ENCODE measurements at places on chromosomes 7 and 10.
A peak's percentile ranks its signal among the peaks of the same experiment; 100 is the strongest.

- DNase-seq: no peak
Observed at GRCh38 chr7:118305671-118306070, 81.2 kb downstream of the ANKRD7 start.

DNA sequence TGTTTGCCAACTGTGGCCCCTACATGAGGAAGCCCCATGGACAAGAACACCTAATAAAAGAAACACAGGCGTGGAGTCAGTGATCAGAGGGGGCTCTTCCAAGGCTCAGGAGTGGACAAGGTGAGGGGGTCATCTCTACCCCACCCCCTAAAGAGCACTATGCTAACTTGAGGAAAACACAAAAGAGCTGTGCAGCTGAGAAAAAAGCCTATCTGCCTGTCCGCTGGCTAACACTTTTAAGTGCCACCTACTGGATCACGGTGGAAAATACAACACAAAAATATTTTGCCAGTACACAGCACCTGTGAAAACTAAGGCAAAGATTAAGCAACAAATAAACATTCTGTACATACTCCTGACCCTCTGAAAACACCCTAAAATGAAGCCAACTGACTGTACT, 53.1 kb upstream of the COBL start:
- DNase-seq: no peak

DNA sequence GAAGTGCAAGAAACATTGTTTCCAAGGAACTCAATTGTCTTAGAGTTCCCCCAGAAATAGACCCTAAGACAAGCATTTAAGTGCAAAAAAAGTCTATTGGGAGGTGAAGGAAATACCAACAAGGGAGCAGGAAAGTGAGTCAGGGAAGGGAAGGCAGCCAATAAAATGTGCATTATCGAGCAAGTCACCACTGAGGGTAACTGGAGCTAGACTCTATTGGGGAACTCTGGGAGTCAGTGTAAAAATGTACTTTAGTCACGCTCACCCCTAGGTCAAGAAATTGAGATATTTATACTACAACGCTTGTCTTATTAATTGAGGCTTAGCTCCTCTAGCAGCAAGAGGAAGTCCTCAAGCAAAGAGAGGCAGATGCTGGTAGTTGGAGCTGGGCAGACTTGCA, 137.7 kb downstream of the RTKN2 start:
- DNase-seq: no peak

- no peak for DNase-seq
Observed at GRCh38 chr10:23110722-23111516, 15.5 kb downstream of the MSRB2 start.

DNA sequence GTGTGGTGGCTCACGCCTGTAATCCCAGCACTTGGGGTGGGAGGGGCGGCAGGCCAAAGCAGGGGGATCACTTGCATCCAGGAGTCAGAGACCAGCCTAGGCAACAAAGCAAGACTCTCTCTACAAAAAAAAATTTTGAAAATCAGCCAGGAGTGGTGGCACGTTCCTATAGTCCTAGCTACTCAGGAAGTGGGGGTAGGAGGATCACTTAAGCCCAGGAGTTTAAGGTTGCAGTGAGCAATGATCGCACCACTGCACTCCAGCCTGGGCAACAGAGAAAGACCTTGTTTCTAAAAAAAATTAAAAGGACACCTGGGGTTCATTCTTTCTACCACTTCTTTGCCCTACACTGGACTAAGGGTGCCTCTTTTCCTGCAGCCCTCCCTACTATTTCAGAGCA, 15.1 kb downstream of the WAPL start:
- no peak for DNase-seq

- peak; percentile 73 for DNase-seq
Observed at GRCh38 chr7:43758822-43759683, 573 bp downstream of the BLVRA start.

- peak; percentile 99 for DNase-seq
Observed at GRCh38 chr7:73842067-73842976, at the start of gene METTL27. METTL27 (minus strand) TSS chr7:73842516; CDS start chr7:73842140, 376 bp downstream.

GRCh38 chr7:81934596-81935301, 164.9 kb upstream of the HGF start:
- no peak for DNase-seq

GRCh38 chr7:27165996-27166530, 726 bp upstream of the HOXA9 start:
- DNase-seq: no peak

GRCh38 chr10:19832699-19833098, 16.5 kb downstream of the PLXDC2 start:
- no peak for DNase-seq

GRCh38 chr7:32533276-32534029, 38.2 kb downstream of the AVL9 start:
- DNase-seq: no peak

GRCh38 chr7:33754933-33755928, 150.1 kb upstream of the BMPER start:
- DNase-seq: no peak

GRCh38 chr7:151891182-151891581, 14.3 kb upstream of the PRKAG2 start:
- no peak for DNase-seq

DNA sequence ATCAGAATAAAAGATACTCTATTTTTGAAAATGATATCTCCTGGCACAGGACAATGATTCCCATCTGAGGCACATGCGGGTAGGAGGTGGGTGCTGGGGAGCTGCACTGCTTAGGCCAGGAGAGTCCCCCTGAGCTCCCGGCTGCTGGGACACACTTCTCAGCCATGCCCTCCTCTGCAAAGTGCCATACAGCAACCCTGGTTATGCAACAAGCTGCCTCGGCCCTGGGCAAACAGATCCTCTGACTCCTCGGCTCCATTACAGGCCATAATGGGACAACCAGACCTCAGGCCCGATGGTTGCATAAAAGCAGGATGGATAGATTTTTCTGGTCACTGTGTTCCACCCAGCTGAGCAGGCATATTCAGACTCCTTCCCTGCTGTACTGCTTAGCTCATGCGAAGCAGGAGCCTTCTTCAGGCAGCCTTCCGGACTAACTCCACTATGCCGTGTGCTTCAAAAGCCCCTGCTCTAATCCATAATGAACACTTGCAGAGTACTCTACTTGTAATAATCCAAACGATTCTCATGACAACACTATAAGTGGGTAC, 6.5 kb upstream of the LEP start:
- DNase-seq: no peak

DNA sequence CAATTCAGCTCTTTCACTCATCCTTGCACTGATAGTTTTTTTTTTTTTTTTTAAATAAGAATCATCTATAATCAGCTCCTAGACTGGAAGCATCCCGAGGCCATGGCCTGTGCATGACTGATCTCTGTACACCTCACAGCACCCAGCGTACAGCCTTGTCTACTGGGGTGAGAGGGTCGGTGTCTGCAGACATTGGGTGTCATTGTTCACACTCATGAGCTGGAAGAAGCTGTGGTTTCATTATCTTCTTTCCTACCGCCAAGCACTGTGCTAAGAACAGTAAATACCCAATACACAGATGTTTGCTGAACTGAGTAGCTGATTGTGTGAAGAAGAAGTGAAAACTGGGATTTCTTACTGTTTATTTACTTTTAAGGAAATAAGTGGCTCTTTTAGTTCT, 123.6 kb downstream of the CLEC2L start:
- DNase-seq: no peak

GRCh38 chr7:70654979-70655378, 477.0 kb upstream of the GALNT17 start:
- no peak for DNase-seq

DNA sequence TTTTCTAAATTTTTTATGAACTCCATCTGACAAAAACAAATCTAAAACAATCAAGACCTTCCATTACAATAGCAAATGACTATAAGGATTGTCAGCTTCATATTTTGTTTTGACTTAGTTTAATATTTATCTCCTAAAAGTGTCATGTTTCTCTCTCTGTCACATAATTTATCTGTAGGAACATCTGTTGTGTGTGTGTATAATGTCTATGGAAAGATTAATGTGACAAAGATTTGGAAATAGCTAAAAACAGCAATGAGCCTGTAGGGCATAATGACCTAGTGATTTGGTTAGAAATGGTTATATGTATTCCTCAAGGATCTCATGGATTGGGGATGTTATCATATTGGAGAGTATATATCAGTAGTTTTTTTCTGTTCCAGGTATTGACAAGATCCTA, 69.6 kb upstream of the MDFIC start:
- DNase-seq: no peak

DNA sequence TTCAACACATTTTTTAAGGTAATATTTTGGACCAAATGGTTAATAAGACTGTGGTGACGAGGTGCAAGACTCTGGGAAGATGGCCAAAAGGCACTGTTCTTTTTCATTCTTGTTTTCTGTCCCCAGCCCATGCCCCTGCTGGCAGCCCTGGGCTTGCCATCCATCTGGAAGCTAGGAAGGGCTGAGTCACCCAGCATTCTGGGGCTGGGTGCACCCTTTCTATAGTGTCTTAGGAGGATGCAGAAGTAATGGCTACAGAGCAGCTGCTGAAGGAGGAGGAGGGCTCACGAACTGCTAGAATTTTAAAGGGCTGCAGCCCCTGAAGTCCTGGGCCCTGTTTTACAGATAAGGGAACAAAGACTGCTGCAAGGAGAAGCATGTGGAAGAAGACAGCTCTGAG, 42.8 kb upstream of the ZNF32 start:
- no peak for DNase-seq

DNA sequence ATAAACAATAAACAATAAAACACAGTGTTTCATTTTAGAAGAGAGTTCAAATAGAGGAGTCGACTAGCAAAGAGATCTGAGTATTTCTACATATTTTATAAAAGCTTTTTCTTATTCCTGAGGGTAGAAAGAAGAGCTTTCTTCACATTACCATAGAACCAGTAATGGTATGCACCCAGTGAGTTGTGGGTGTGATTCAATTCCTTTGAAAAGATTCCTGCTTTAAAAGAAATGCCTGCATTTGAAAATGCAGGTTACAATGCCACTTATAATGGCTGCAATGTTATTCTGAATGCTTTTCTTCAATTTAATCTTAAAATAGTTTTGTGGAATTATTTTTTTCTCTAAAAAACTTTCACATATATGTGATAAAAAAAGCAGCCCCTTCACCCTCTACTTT, 178.1 kb downstream of the CDC14C start:
- no peak for DNase-seq

DNA sequence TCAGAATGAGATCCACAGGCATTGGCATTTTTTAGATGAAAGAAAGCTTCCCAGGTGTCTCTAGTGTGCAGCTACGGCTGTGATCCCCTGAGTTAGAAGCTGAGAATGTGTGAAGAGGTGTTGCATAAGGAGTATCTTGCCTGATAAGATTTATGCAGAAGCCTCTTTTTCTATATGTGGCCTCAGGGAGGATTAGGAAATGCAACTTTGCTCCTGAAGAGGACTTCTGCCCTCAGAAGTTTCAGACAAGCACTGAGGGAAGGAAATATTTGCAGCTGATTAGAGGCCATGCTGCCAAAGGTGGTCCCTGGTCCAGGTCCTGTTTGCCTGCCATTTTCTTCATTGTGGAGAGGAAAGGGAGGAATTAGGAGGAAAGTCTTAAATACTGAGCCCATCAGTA, 551.8 kb downstream of the PHTF2 start:
- DNase-seq: no peak

- no peak for DNase-seq
Observed at GRCh38 chr10:63368365-63368764, 97.4 kb downstream of the JMJD1C start.

DNA sequence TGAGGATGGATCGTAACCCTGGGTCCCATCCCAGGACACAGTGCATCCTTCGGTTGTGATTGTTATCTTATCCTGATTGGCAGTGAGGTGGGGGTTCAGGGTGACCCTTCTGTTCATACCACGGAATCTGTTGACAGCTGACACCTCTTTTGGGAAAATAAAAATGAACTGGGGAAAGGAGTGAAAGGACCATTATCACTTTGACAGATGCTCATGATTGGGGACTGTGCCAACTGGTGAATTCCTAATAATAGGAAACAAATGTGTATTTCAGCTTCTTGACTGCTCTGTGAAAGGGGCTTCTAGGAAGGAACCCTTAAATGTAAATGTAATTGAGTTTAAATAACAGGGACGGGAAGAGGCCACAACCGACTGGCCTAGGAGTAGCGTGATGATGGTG, 65.4 kb downstream of the CELF2 start:
- no peak for DNase-seq

- DNase-seq: no peak
Observed at GRCh38 chr10:7563368-7563767, 103.4 kb downstream of the ITIH5 start.

- no peak for DNase-seq
Observed at GRCh38 chr10:35005868-35006267, 84.3 kb downstream of the CUL2 start.

DNA sequence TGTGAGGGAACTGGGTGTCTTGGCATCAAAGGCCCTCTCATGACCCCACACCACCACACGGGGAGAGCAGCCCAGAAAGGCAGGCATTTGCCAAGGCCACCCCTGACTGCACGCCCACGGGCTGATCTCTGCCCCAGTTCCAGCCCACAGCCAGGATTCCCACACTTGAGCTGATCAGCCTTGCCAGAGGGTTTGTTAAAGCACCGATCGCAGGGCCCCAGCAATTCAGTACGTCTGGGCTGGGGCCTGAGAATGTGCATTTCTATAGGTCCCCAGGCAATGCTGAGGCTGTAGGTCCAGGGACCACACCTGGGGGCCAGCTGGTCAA, 103.9 kb downstream of the TNS3 start:
- no peak for DNase-seq

DNA sequence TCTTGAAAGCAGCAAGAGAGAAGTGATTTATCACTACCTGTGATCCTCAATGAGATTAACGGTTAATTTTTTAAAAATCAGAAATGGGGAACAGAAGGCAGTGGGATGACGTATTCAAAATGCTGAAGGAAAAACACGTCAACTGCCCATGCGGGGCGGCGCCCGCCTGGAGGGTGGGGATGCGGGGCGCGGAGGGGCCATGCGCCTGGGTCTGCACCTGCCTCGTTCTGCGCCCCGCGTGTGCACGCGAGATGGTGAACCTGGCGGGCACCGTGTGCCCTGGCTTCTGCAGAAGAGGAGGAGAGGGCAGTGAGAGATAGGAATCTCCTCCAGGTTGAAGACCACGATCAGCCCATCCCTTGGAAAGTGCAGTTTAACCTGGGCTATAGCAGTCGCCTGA, 79.3 kb upstream of the ZNF32 start:
- no peak for DNase-seq

GRCh38 chr7:41107330-41107937, 595.5 kb downstream of the INHBA start:
- no peak for DNase-seq

DNA sequence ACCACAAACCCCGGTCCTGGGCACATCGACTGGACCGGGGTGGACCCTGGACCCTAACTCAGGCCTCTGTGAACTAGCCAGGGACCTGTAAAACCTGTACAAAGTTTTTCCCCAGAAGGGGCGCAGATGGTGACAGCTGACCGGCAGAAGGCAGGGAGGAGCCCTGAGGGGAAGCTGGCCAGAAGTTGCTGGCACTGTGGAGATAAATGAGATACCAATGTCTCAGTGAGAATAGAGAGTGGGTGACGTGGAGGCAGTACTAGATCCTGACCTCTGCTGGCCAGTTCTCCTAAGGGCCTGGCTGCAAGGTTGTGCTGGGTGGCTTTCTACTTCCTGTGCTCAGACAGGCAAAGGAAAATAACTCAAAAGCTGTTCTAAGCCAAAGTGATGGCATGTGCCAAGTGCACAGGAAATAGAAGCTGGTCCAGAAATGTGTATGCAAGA, 10.6 kb upstream of the TSPAN14 start:
- DNase-seq: no peak
